ENCODE measurements at places on chromosomes 3 and 15.

- no peak for DNase-seq
Measured at GRCh38 chr3:13710251-13710650, 161.3 kb downstream of the FBLN2 start.

GRCh38 chr15:99998661-99999101, 265.4 kb upstream of the LYSMD4 start:
- DNase-seq: no peak

- no peak for DNase-seq
Measured at GRCh38 chr3:119365418-119365817, 71.2 kb downstream of the ARHGAP31 start.

DNA sequence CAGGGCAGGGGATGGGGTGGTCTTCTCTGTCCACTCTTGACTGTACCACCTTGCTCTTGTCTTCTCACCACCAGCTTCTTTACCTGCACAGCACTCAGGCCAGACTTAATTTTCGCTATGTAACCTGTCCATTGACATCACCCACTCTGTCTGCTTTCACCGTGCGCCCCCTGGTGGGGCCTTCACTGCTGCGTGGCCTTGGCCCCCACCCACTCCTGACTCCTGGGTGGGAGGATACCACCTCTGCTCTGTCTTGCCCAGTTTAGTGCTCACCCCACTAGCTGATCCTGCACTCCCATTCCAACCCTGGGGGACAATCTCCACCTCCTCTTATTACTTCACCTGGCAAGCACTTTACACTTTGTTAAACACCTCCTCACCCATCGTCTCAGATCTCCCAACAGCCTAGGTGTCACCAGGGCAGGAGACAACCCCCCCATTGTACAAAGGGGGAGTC, 17.7 kb downstream of the PTH1R start:
- peak; percentile 52 for DNase-seq

DNA sequence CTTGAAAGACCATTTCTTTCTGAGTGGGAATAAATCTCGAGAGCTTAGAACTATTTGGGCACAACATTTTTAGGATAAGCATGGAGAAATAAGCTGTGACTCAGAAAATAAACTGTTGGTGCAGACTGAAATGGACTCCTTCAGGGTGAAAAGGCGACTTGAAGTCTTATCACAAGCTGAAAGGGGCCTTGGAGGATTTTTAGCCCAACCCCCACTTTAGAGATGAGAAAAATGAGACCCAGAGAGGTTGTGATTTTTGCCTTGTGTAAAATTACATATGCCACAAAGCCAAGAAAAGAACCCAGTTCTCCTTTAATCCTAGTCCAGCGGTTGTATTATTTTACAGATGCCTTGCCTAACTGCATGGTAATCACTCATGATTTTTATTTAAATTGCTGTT, 1.5 kb downstream of the ATP1B3 start:
- no peak for DNase-seq

GRCh38 chr3:179194931-179195330, 46.8 kb downstream of the PIK3CA start:
- DNase-seq: no peak

GRCh38 chr3:159924411-159924810, 64.2 kb upstream of the IL12A start:
- no peak for DNase-seq

GRCh38 chr15:101337976-101338375, 42.9 kb upstream of the SNRPA1 start:
- DNase-seq: no peak

GRCh38 chr3:128617270-128617556, 33.4 kb downstream of the RPN1 start:
- DNase-seq: no peak

DNA sequence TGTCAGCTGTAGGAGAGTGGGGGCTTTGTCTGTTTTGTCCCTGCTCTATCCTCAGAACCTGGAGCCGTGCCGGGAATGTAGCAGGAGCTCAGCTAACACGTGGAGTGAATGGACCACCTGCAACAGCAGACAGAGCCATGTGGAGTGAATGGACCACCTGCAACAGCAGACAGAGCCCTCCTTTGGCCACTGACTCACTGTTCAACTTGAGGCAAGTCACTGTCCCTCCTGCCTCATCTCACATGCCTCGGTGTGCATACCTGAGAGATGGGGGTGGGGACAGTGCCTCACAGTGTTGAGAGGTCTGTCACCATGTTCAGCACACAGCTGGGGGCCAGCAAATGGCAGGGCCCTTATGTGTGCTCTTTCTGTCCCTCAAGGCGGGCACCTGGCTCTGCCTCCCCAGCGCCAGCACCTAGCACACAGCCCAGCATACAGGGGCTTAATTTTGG, 27.9 kb downstream of the FEM1B start:
- no peak for DNase-seq

DNA sequence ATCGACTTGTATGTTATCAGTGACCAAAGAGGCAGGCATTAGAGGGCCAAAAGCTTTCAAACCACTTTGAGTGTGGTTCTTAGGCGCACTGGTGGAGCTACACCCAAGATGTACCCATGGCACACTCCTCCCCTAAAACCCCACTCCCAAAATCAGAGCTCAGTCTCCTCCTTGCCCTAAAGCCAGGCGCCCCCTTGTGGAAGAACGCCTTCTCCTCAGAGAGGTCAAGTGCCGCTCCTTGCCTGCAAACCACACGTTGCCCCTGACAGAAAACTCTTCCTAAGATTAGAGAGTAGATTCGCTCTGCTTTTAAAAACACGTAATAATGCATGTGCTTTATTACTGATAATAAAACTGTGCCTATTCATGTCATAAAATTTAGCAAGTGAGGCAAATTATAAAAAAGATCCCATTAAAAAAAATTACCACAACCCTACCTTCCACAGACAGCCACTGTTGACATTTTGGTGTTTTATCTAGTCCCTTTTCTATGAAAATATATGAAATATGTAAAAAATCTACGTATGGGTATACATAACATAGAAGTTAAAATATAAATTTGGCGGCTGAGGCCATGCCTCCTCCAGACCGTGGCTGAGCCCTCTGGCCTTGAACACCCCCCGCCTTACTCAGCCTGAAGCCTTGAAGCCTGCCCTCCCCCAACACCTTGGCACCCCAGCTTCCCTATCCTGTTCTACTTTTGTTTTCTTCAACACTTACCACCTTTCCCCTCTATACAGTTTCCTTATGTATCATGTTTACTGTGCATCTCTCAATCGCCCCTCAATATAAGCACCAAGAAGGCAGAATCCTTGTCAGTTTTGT, 33.5 kb downstream of the BCL2L10 start:
- peak; percentile 66 for DNase-seq

Measured in activated CD8-positive, alpha-beta memory T cell treated with anti-CD3 and anti-CD28 coated beads for 4 hours (primary cell).